ENCODE measurements at places on chromosomes 2 and 18. TPM values are rescaled to one million over a fixed set of nuclear protein-coding genes. Genes with fewer than 3 reads are reported as not detected.

- DNase-seq, result no peak
Measured at GRCh38 chr2:224565452-224566035, 19.6 kb downstream of the CUL3 start.

- DNase-seq, result no peak
Measured at GRCh38 chr18:59967878-59968277, 68.1 kb downstream of the PMAIP1 start.

GRCh38 chr2:59575191-59575590, 978.3 kb downstream of the BCL11A start:
- DNase-seq, result no peak

DNA sequence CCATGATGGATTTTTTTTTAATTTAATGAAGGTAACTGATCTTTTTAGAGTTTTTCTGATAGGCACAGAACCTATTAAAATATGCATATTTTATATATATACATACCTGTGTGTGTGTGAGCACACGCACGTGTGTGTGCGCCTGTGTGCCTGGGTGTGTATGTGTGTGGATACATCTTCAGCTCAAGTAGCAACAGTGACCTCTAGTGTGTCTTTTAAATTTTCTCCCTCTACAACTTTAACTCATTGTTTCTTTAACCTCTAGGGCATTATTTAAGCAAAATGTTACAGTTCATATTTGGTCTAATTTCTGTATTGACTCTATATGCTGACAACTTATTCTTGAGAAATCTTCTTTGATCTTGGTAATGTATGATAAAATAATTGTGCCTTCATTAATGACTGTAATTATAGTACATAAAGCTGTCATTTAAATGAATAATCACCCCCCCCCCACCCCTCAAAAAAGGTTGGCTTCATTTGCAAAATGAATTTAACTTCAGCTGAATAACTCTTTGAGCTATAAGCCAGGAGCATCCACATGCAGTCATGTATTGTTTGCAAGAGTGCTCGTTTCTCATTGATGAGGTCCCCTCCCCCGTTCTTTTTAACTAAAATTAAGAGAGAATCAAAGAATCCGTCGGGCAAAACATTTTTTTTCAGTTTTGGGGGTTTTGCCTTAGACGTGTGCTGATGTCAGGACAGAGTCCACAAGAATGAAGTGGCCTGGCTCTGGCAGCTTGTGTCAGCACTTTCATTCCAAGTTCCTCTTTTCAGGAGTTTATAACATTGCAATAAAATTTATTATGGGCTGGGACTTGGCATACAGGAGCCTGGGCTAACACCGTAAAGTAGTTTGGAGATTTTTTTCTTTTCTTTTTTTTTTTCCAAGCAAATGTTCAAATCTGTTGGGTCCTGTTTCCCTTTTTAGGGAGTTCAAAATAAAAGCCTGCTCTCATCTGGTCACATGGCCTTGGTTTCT, 80.0 kb downstream of the ETAA1 start:
- DNase-seq, result peak; percentile 48

DNA sequence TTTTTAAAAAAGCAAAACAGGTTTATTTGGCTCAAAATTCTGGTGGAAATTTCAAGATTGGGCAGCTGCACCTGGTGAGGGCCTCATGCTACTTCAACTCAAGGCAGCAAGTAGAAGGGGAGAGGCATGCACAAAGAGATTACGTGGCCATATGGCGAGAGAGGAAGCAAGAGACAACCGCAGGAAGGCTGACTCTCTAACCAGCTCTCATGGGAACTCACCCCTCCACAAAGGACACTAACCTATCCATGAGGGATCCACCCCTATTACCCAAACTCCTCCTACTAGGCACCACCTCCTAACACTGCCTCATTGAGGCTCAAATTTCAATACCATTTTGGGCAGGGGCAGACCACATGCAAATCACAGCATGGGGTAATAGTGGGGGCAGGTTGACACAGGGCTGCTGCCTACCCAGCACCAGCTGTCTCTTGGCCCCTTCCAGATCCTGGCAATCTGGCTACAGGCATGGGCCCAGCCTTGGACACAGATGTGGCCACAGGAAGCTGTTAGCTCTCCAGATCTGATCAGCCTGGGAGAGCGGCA, 2.0 kb upstream of the CAPN10 start:
- DNase-seq, result peak; percentile 88

DNA sequence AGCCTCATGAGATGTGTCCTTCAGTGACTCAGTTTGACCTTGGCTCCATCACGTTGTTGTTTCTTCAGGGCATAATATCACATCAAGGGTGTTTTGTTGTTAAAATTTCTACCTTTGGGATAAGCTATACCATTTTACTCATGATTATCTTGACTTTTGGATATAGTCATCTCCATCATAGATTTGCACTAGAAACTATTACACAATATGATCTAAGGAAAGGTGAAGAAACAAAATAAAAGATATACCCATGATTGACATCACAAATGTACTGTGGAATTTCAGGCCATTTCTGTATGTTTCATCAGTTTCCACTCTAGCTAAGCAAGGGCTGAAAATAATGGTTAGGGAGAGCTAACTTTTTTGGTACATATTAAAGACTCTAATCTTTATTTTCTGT, 24.7 kb upstream of the FAM171B start:
- no peak for DNase-seq

DNA sequence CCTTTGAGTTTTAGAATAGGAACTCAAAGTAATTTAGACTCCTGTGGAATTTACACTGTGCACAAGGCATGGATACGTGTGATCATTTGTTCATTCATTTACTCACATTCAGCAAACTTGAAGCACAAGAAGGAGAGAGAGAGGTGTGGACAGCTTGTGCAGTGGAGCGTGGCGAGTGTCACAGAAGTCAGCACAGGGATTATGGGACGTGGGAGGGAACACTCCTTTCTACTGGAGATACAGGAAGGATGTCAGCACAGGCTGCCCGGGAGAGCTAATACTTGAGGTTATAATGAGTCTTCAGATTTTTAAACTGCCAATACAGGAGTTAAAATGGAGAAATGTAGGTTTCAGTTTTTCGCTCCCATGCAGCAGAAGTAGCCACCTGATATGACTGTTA, 7.0 kb downstream of the FAM228A start:
- DNase-seq, result no peak

DNA sequence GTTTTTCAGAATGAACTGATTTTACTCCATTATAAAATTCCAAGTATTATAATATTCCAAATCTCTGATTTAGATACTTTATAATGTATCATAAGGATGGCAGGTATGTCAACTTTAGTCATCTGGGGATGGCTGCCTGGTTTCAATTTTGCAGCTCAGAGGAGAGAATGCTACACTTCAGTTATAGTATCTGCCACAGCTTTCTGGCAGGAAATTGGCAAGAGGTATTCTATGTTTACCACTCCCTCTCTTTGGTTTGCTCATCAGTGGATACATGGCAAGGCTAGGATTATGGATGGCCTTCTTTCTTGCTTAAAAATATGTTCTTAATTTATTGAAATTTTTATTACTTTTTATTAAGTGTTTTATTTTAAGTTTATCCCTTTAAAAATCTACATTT, 67.0 kb upstream of the TNFRSF11A start:
- DNase-seq, result no peak

- no peak for DNase-seq
Measured at GRCh38 chr2:140624200-140624599, 1506.6 kb downstream of the LRP1B start.

DNA sequence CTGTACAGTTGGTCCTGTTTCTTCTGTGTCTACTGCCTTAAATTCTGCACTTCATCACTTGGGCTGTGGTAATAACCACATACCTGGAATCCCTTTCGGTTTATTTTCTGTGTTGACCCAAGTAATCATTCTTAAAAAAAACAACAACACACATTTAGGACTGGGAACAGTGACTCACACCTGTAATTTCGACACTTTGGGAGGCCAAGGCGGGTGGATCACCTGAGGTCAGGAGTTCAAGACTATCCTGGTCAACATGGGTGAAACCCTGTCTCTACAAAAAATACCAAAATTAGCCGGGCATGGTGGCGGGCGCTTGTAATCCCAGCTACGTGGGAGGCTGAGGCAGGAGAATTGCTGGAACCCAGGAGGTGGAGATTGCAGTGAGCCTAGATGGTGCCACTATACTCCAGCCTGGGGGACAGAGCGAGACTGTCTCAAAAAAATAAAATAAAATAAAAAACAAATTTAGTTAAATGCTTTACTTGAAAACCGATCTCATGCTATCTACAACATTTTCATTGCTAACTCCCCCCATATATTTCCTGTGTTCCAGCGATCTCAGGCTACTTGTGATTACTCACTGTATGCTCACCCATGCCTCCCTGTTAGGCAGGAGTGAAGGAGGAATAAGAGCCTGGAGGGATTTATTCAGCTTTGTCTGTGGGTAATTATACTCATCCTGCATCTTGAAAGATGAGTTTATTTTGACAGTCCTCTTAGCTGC, 18.2 kb downstream of the ACSL3 start:
- no peak for DNase-seq

- no peak for DNase-seq
Measured at GRCh38 chr2:206343144-206343543, 68.7 kb downstream of the ZDBF2 start.

GRCh38 chr18:77671456-77672167, 422.0 kb downstream of the GALR1 start:
- DNase-seq, result no peak

GRCh38 chr2:11967946-11968465, 221.6 kb downstream of the LPIN1 start:
- peak; percentile 23 for DNase-seq

GRCh38 chr18:26479681-26480079, 68.7 kb downstream of the KCTD1 start:
- DNase-seq, result no peak

- peak; percentile 11 for DNase-seq
Measured at GRCh38 chr18:23921716-23922285, 92.8 kb upstream of the TTC39C start.

GRCh38 chr2:218780046-218780445, 1.9 kb upstream of the CYP27A1 start:
- DNase-seq, result no peak

- DNase-seq, result no peak
Measured at GRCh38 chr2:222481941-222482340, 57.6 kb downstream of the SGPP2 start.

GRCh38 chr2:95552911-95553310, 38.9 kb upstream of the TRIM43 start:
- DNase-seq, result peak; percentile 11

DNA sequence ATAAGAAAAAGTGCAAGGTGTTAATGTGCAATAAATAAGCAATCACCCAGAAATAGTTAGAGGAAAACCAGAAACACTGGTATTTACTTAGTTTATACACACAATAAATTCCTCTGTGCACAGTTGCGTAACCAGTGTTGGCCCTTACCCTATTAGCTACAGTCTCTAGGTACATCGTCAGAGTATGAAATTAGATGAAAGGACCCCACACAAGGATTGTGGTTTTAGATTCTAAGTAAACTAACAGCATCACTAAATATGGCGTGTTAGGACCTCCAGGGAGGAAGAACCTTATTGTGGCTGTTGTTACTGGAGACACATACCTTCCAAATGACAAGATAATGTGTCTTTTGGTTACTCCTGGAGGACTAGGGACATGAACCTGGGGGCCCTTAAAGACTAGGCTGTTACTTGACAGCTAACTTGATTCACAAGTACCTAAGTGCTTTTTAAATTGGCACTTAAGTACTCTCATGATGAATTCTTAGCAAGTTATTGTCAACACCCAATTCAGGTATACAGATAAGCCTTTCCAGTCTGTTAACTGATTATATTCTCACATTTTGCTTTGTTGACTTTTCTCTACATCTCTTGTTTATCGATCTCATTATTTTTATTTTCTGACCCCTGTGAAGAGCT, 115.3 kb downstream of the FEZ2 start:
- no peak for DNase-seq

- peak; percentile 44 for DNase-seq
Measured at GRCh38 chr2:8551622-8552074, 130.2 kb upstream of the ID2 start.

DNA sequence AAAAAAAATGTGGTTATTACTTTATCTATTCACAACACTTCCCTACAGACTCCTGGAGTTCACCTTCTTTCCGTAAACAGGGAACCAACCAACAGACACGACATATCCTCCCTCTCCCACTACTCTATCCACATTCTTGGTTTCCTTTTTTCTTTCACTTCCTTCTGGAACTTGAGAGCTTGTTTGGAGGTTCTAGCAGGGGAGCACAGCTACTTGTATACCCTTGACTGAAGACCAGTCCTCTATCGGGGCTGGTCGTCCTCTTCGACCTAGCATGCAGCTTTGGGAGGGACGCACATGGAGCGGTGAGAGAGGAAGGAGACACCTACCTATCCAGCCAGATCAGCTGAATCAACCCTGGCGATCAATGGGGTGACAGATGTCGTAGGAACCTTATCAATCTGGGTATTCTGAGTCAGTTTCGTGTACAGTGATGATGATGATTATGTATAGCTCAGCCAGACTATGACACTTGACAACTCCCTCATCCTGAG, 43.5 kb upstream of the MSH2 start:
- no peak for DNase-seq

GRCh38 chr2:217225596-217225995, 365.7 kb upstream of the TNP1 start:
- no peak for DNase-seq

DNA sequence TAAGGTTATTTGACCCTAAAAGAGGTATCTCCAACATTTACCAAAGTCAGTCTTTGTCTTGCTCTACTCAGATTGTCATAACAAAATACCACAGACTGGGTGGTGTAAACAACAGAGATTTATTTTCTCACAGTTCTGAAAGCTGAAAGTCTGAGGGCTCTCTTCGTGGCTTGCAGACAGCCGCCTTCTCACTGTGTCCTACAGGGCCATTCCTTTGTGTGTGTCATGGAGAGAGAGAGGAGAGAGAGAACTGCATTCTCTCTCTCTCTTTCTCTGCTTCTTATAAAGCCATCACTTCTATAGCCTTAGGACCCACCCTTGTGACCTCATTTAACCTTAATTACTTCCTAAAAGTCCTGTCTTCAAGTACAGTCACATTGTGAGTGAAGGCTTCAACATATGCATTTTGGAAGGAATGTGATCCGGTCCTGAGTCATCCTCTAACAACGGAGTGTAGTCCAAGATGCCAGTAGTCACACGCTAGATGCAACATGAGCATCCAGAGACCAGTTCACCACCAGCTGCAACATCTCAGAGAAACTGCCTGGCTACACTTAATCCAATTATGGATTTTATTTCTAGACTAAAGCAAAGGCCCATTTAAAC, 130.2 kb downstream of the CD226 start:
- peak; percentile 74 for DNase-seq

SERPINB4 gene
- total RNA-seq, result not detected

KIAA2012 gene
- not detected for total RNA-seq

PSTPIP2 gene
- 2.5 TPM for total RNA-seq

SP140 gene
- total RNA-seq, result 0.80 TPM

ARMC9 gene
- total RNA-seq, result 43.8 TPM

FAM237A gene
- total RNA-seq, result not detected

KCNF1 gene
- total RNA-seq, result 0.16 TPM

LINC00305 gene
- total RNA-seq, result not detected

ALKAL2 gene
- total RNA-seq, result not detected

GALNT14 gene
- not detected for total RNA-seq

PAIP2B gene
- 0.83 TPM for total RNA-seq

CPLX4 gene
- total RNA-seq, result not detected

PRKAG3 gene
- total RNA-seq, result 49.9 TPM

SLC14A1 gene
- total RNA-seq, result not detected
